ENCODE measurements at places on chromosomes 6 and 20.

DNA sequence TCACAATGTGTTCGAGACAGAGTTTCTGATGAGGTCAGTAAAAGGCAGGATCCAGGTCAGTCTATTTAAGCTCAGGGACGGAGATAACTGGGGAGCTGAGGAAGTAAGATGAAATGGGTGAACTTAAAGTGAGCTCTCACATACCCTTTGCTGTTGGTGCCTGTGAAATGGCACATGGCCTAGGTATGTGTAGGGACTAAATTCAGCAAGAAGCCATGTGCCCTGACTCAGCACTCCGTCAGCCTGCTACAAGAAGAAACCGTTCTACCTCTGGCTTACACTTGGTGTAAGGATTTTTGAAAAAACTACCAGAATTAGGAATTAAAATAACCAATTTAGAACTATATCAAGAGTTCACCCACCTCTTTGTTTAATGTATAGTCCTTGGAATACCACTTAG is 41.1 kb upstream of the TRDN start:
- no peak for DNase-seq
- peaks cover 16% of the 10 kb centered on the region for H3K27me3 ChIP-seq
- H3K4me1 ChIP-seq, result no peaks in the 10 kb centered on the region
- no peaks in the 10 kb centered on the region for H3K36me3 ChIP-seq
- H3K4me3 ChIP-seq, result no peak overlapping the region

- peak overlapping the region; percentile 83 for H3K27ac ChIP-seq
- H3K4me1 ChIP-seq, result peaks cover 79% of the 10 kb centered on the region
- DNase-seq, result no peak
- H3K36me3 ChIP-seq, result no peaks in the 10 kb centered on the region
Measured at GRCh38 chr6:113364766-113365165, 492.4 kb upstream of the MARCKS start.

GRCh38 chr6:30898750-30899360 is 9.2 kb upstream of the GTF2H4 start:
- H3K36me3 ChIP-seq, result peaks cover 40% of the 10 kb centered on the region
- no peaks in the 10 kb centered on the region for H3K4me1 ChIP-seq
- H3K4me3 ChIP-seq, result no peak overlapping the region
- no peak for DNase-seq

DNA sequence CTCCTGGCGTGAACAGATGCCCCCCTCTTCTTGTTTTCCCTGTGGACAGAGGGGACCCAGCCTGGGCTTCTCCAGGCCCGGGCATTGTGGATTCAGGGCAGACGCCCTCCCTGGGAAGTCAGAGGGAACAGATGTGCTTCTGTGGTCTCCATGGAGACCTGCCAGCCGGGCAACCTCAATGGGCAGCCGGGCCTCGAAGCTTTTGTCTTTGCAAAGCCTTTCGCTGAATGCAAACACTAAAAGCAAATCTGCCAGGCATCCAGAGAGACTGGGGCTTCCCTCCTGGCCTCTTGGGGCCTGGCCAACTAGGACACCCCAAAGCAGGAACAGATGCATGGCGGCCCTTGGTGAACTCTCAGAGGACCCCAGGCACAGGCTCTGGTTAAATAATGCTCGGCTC is 370.0 kb upstream of the SULF2 start:
- H3K27ac ChIP-seq, result no peak overlapping the region
- H3K4me1 ChIP-seq, result peaks cover 10% of the 10 kb centered on the region
- no peak for DNase-seq
- peaks cover 44% of the 10 kb centered on the region for H3K27me3 ChIP-seq
- H3K4me3 ChIP-seq, result no peak overlapping the region
- H3K36me3 ChIP-seq, result no peaks in the 10 kb centered on the region

DNA sequence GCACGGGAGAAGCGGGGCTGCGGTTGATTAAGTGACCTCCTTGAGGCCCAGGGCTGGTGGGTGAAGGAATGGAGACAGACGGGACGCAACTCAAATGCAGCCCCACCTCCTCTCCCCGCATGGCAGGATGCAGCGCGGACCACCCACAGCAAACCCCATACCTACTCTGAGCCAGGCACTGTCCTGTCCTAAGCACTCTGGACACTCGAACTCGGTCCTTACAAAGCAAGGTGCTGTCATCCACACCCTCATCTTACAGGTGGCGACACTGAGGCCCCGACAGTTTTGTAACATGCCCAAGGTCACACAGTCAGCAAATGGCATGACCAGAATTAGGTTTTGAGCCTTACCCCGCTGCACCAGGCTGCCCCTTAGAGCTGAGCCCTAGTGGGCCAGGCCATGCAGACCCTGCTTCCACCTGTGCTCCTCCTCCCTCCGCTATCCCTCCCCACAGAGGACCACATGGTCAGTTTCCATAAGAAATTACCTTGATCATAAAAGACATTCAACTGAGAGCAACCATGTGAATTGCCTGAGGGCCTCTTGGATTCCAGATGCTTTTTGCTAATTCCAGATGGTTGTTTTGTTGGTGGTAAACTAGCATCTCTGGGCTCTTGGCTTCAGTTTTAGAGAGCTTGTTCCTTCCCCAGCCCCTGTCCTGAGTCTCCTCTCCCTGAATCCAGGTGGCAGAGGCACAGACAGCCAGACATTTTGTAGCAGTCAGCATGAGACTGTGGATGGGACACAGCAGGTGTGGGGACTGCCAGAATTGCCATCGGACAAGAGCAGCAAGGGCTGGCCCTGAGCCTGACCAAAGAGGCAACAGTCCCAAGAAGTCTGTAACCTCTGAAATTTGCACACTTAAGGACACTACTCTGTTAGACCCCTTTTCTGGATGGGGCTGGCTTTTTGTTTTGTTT is 171.9 kb upstream of the PMEPA1 start:
- H3K27me3 ChIP-seq, result no peaks in the 10 kb centered on the region
- no peak for DNase-seq
- H3K36me3 ChIP-seq, result no peaks in the 10 kb centered on the region
- H3K4me3 ChIP-seq, result no peak overlapping the region

DNA sequence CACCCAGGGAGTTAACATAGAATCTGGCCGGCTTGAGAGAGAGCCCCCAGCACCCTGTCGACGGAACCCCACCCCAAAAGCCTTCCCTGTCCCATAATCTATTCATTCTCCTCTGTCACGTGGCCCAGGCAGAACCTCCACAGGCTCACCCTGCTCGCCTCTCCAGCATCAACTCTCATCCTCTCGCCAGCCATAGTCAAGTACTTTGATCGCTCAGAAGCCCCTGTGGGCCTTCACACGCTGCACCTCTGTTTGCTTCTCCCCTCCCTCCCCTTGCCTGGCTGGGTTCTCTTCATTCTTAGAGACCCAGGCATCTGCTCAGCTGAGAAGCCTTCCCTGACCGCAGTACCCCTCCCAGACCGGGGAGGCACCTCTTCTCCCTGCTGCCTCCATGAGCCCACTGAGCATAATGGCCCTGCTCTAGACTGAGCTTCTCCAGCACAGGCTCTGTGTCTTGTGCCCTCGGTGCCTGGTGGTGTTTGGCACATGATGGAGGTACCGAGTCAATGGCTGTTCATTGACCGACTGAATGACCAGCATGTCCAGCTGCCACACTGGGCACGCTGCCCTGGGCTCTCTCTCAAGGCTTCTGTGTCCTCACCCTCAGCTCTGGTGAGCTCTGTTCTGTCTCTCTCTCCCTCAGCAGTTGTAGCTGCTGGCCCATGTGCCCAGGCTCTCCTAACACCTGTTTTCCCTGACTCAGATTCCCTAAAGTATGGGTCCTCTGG is 33.7 kb downstream of the PKIG start:
- peaks cover 24% of the 10 kb centered on the region for H3K36me3 ChIP-seq
- peaks cover 18% of the 10 kb centered on the region for H3K4me1 ChIP-seq
- no peaks in the 10 kb centered on the region for H3K27me3 ChIP-seq
- H3K4me3 ChIP-seq, result no peak overlapping the region

GRCh38 chr6:106715922-106716321 is 86.5 kb downstream of the QRSL1 start:
- H3K27ac ChIP-seq, result no peak overlapping the region
- H3K36me3 ChIP-seq, result no peaks in the 10 kb centered on the region
- H3K4me1 ChIP-seq, result no peaks in the 10 kb centered on the region
- peaks cover 20% of the 10 kb centered on the region for H3K27me3 ChIP-seq
- no peak overlapping the region for H3K4me3 ChIP-seq

DNA sequence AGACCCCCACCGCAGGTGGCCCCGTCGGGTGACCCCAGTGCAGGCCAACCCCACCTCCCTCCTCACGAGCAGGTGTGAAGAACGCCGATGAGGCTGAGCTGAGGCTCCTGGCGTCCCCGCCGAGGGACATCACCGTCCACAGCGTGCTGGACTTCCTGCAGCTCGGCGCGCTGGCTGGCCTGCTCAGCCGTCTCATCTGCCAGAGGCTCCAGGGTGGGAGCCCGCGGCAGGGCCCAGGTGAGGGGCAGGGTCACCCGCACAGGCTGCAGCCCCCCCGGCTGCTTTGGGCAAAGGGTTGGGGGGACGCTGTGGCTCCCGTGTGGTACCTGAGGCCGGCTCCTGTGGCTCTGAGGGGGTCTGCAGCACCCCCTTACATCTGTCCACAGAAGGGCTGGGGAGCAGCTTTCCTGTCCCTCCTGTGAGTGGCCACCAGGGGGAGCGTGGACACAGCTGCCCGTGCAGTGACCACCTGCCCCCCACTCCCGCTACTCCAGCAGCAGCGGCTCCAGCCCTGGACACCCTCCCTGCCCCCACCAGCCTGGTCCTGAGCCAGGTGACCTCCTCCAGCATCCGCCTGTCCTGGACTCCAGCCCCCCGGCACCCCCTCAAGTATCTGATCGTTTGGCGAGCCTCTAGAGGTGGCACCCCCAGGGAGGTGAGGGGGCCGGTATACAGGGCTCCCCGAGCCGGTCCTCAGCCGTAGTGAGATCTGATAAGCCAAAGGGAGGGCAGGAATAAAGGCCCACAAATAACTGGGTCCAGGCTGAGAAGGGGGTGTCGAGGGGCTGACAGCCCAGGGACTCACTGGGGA is 16.5 kb downstream of the COL20A1 start:
- no peaks in the 10 kb centered on the region for H3K4me1 ChIP-seq
- H3K36me3 ChIP-seq, result no peaks in the 10 kb centered on the region
- H3K27ac ChIP-seq, result no peak overlapping the region
- H3K4me3 ChIP-seq, result no peak overlapping the region
- H3K27me3 ChIP-seq, result peaks cover 4% of the 10 kb centered on the region

DNA sequence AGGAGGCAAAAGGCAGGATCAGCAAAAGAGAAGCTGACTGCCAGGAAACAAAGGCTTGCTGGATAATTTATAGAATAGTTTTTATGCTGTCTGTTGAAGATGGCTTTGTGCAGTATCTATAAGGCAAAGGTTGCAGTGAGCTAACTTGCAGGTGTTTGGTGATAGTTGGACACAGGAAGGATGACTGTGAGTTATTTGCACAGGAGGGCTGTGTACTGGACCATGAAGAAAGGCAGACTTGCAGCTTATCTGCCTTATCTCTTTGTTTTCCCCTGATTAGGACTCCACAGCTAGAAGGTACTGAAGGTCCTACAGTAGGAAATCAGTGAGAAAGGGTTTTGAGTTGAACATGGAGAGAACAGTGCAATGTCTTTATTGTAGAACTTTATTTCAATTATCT is 2.1 kb downstream of the BTN1A1 start:
- DNase-seq, result no peak
- no peaks in the 10 kb centered on the region for H3K36me3 ChIP-seq
- H3K27me3 ChIP-seq, result peaks cover 24% of the 10 kb centered on the region
- peaks cover 8% of the 10 kb centered on the region for H3K4me1 ChIP-seq

DNA sequence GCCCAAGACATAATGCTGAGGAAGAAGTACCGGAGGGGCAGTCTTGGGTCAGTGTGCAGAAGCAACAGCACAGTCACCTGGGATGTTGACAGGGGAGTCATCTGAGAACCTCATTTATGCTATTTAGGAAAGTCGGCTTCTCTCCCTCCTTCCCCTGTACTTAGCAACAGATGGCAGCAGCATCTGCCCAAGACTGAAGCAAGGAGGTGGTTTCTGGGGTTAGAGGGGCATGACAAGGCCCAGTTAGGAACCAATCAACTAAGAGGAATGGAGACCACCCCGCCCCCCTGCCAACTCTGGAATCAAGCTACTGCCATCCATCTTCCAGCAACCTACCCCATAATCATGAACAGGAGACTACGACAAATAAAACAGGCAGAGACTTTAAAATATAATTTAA is 21.7 kb downstream of the RIPK1 start:
- H3K27ac ChIP-seq, result peak overlapping the region; percentile 58
- H3K36me3 ChIP-seq, result peaks cover 21% of the 10 kb centered on the region
- no peaks in the 10 kb centered on the region for H3K27me3 ChIP-seq
- H3K4me3 ChIP-seq, result no peak overlapping the region

DNA sequence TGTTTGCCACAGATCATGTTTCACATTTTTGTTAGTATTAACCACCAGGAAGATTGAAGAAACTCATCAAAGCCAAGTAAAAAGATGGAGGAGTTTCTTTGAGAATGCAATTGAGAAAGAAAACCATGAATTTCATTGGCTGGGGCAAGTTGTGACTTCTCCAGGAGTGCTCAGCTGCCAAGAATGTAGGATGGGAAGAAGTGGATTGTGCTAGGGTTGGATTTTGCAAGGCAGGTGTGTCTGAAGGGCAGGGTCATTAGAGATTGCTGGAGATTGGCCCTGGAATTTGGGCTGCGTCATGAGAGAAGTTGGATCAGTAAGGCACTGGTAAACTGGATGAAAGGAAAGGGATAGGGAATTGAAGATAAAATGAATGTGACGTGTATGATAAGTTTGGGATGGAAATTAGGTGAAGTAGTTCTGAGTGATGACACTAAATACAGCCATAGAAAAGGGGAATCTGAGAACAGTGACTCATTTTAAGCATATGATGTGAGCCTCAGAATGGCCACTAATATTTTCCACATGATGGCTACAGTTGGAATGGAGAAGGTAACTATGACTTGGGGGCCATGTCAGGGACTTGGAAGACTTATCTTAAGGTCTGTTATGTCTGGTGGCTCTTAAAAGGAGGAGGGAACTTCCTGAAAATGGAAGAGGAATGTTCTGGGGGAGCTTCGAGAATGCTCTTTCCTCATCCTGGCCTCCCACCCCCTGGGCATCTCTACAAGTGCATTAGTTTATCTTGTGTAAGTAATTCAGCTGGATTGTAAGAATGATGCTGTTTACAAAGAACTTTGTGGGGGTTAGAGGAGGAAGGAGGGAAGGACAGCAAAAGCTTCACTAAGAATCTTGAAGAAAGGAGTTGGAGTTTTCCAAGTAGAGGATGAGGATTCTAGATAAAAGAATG is 27.8 kb upstream of the ERVFRD-1 start:
- H3K27me3 ChIP-seq, result no peaks in the 10 kb centered on the region
- H3K4me3 ChIP-seq, result no peak overlapping the region
- H3K27ac ChIP-seq, result peak overlapping the region; percentile 76
- H3K36me3 ChIP-seq, result peaks cover 9% of the 10 kb centered on the region

DNA sequence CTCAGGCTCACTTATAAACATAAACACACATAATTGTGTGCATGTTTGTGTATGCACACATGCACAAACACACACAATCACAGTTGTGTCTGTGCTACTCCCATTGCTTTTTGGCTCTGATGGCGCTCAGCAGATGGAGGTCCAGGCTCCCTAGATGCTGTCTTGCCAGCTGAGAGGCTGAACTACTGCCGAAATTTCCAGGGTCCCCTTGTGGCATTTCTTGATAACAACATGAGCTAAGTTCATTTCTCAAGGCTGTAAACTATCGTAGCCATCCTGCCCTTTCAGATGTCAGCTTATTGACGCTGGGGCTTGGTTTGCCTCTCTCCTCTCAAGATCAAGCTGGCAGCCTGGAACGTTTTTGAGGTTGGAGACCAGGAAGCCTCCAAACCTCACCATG is 313.9 kb upstream of the RNF24 start:
- DNase-seq, result no peak
- H3K4me1 ChIP-seq, result no peaks in the 10 kb centered on the region
- no peak overlapping the region for H3K4me3 ChIP-seq
- no peak overlapping the region for H3K27ac ChIP-seq
- no peaks in the 10 kb centered on the region for H3K36me3 ChIP-seq
- peaks cover 10% of the 10 kb centered on the region for H3K27me3 ChIP-seq

All from chondrocyte (in vitro differentiated cells).